ENCODE measurements at places on chromosomes 12 and 14. TPM values are rescaled to one million over a fixed set of nuclear protein-coding genes. Genes with fewer than 3 reads are reported as not detected.

- DNase-seq, result no peak
- no peaks in the 10 kb centered on the region for H3K4me1 ChIP-seq
- no peaks in the 10 kb centered on the region for H3K36me3 ChIP-seq
- no peaks in the 10 kb centered on the region for H3K27me3 ChIP-seq
- no peak overlapping the region for H3K4me3 ChIP-seq
- H3K27ac ChIP-seq, result no peak overlapping the region
Observed at GRCh38 chr14:68392393-68393141, 400.3 kb downstream of the ZFP36L1 start.

DNA sequence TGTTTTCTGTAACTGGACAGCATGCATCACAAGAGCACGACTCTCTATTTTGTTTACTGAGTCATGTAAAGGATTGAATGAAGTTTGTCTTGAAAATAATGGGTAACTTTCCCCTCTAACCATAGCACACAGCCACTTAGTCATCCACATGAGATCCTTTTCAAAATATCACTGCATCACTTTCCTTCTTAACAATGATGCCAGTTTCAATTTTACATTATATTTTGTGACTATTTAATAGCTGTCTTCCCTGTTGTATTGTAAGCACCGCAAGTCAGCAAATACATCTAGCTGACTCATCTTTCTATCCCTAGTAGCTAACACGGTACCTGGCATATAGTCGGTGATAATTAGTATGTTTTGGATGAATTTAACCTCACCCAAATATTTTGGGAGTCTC is 83.3 kb upstream of the PPM1H start:
- H3K4me3 ChIP-seq, result no peak overlapping the region
- no peaks in the 10 kb centered on the region for H3K27me3 ChIP-seq

DNA sequence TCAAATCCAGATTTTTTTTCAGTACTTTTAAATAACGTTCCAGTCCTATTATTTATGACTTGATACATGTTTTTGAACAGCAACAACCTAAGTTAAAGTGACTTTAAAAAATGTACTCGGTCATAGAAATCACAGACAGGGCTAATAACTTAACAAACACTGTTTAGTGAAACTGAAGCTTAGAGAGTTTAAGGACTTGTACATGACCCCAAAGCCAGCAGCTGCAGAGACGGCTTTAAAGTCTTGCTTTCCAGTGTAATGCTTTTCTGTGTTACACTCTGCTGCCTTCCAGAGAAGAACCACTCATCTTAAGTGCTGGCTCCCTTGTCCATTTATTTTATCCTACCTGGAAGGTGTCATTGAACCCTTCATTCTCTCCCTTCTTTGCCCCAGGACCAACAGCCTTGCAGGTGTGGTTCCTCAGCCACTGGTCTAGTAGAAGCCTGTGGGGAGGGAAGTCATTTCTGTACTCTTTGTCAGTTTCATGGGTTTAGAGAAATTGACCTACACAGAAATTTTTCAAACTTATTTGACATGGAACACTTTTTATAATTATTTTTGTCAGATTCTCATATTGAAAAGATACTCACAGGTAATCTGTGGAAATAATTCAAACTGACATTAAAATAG is 60.9 kb downstream of the NAV3 start:
- no peak for DNase-seq
- H3K36me3 ChIP-seq, result no peaks in the 10 kb centered on the region
- no peaks in the 10 kb centered on the region for H3K27me3 ChIP-seq
- H3K27ac ChIP-seq, result no peak overlapping the region
- no peaks in the 10 kb centered on the region for H3K4me1 ChIP-seq

Gene NGB
- not detected for total RNA-seq

- H3K27me3 ChIP-seq, result no peaks in the 10 kb centered on the region
- H3K36me3 ChIP-seq, result no peaks in the 10 kb centered on the region
- H3K27ac ChIP-seq, result no peak overlapping the region
- no peak overlapping the region for H3K4me3 ChIP-seq
- H3K4me1 ChIP-seq, result no peaks in the 10 kb centered on the region
Observed at GRCh38 chr14:81234278-81234677, 13.5 kb upstream of the GTF2A1 start.

GRCh38 chr14:89892953-89893352 is 61.6 kb downstream of the EFCAB11 start:
- no peak for DNase-seq
- no peak overlapping the region for H3K4me3 ChIP-seq
- no peaks in the 10 kb centered on the region for H3K4me1 ChIP-seq
- no peaks in the 10 kb centered on the region for H3K27me3 ChIP-seq
